Heart left ventricle (tissue), 16 donors: ENCODE measurements at places on chromosomes 2 and 18. TPM values are rescaled to one million over a fixed set of nuclear protein-coding genes. Genes with fewer than 3 reads are reported as not detected.
A peak's percentile ranks its signal among the peaks of the same experiment; 100 is the strongest.

Gene LAMA3
- 3.8 TPM for total RNA-seq

Gene SP5
- not detected for total RNA-seq

Gene CIDEA
- total RNA-seq = 17.1 TPM

Gene LDLRAD4
- total RNA-seq = 34.0 TPM

GRCh38 chr2:169221745-169222369 is 140.5 kb downstream of the LRP2 start:
- no peak for DNase-seq

DNA sequence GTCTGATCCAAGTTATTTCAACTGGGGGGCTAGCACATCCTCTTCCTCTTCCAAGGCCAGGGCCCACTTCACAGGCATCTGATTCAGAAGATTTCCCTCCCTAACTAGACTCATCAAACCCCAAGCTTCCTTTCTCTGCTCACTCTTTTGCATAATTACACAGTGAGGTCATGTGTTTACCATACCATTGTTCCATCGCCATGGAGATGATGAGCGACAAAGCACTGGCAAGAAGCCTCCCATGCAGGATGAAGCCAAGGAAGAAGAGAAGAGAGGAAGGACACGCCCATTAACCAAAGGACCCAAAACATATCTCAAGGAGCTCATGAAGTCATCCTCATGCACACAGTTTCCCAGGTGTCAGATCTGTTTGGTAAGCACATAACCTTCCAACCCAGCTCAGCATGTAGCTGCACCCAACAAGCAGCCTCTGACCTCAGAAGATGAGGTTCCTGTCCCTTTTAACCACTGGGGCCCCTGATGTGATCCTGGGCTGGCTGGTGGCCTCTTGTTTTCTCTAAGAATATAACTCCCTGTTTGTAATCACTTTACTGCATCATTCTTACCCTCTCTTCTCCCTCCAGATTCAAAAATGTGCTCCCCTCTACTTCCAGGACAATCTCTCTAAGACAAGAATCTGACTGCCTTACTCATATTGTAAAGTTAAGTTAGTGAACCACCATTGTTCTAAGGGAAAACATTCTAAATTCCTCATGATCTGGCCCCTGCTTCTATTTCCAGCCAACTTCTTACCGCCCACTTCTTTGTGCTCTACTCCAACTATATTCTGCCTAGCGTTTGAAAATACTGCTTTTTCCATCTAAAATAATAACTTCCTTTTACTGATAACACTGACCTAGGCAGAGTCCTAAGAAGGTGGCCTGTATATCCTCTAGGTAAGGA is 190.1 kb downstream of the TTC32 start:
- no peak for DNase-seq

- no peak for DNase-seq
These were observed 5.2 kb upstream of the TRAF3IP1 start for GRCh38 chr2:238315031-238315595.

GRCh38 chr18:49768051-49768391 is 45.3 kb downstream of the ACAA2 start:
- DNase-seq = peak; percentile 30

DNA sequence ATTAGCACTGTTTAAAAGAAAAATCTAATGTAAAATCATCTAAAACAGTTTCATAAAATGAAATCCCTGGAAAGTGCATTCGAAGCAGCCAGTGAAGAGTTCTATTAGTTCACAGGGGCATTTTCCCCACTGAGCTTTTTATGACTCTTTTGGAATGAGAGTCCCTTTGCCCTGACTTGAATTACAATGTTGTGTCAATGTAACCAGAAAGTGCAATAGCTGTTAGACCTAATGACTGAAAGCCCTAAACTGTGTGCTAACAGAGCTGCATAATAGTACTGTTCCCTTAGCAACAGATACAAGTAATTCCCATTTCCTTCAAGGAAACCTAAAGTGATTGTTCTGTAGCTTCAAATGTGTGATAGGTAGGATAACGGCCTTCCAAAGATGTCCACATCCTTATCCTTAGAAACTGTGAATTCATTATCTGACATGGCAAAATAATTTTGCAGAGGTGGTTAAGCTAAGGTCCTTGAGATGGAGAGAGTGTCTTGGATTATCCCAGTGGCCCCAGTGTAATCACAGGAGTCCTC is 134.4 kb downstream of the L3MBTL4 start:
- no peak for DNase-seq

- no peak for DNase-seq
These were observed 26.1 kb downstream of the DIPK1C start for GRCh38 chr18:74430806-74431571.

DNA sequence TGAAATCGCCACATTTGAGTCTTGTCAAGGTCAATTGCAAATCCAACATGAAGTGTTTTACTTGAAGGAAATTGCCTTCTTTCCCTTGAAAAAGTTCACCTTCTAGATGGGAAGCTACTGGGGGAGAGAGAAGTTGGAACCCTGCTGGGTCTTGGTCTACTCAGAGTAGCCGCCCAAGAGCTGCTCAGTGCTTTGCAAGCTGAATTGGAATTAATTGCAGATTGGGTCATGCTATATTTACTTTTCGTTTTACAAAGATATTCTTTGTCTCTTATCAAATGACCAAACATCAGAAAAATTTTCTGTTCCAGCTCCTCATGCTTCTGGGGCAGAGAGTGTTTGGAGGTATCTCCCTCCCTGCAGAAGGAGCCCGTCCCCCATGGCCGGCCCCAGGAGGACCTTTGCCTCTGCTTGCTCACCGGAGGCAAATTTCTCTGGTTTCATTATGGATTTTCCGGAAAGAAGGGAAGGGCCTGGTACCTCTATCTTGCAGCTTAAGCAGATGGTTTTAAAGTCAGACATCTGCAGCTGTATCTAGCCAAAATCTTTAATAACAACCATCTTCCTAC is 289.7 kb downstream of the MYT1L start:
- no peak for DNase-seq

GRCh38 chr18:76459687-76460350 is 35.2 kb downstream of the ZNF516 start:
- no peak for DNase-seq

GRCh38 chr2:96085541-96086355 is 30.6 kb downstream of the ADRA2B start:
- DNase-seq = no peak

DNA sequence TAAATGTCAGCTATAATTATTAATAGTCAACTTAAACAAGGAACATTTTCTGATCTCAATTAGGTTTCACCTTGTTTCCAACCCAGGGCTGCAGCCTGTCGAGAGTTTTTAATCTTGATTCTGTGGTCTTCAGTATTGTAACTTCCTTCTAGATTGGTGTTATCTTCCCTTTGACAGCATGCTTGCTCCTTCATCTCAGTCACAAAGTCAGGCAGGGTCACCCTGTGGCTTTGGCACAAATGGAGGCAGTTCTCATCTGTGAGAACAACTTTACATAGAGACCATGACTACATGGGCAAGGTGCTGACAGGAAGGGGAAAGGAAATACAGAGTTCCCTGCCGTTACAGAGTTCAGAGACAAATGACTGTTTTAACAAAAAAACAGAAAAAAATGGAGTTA is 50.5 kb downstream of the HNRNPLL start:
- no peak for DNase-seq

- no peak for DNase-seq
These were observed 23.9 kb downstream of the BAZ2B start for GRCh38 chr2:159592441-159592840.

- no peak for DNase-seq
These were observed 7.8 kb upstream of the SEMA4C start for GRCh38 chr2:96877631-96878092.

DNA sequence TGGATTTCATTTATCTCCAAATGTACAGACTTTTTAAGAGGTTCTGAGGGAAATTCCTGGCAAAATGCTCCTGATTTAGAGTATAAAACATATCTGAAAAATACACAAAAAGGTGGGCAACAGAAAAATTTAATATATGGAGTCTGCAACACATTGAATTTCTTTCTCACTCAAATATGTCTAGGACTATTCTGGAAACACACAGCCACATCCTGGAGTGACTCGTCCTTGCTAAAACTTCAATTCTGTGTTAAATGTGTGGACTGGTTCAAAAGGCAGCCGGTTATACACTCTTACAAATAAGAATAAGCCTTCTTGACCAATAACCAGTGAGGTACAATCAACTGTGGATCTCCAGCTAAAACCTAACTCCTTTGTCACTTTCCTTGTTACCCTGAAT is 44.1 kb upstream of the RND3 start:
- DNase-seq = no peak

GRCh38 chr18:50786864-50787263 is 33.0 kb downstream of the MRO start:
- no peak for DNase-seq

GRCh38 chr2:95348609-95349567 is 51.7 kb downstream of the KCNIP3 start:
- DNase-seq = peak; percentile 59

- DNase-seq = no peak
These were observed 97.4 kb upstream of the NABP1 start for GRCh38 chr2:191580581-191580980.
